ENCODE measurements at places on chromosomes 13 and 19.

GRCh38 chr19:31214997-31215396 lies 134.2 kb downstream of the TSHZ3 start:
- DNase-seq: no peak

- DNase-seq: no peak
These were observed 1212.0 kb downstream of the PCDH17 start for GRCh38 chr13:58843567-58843966.

- peak; percentile 33 for DNase-seq
These were observed at the start of gene SHISA2 for GRCh38 chr13:26051657-26052311. TSS of gene SHISA2 (minus strand) at chr13:26052016. CDS start at chr13:26050975, 1,041 bp downstream.

DNA sequence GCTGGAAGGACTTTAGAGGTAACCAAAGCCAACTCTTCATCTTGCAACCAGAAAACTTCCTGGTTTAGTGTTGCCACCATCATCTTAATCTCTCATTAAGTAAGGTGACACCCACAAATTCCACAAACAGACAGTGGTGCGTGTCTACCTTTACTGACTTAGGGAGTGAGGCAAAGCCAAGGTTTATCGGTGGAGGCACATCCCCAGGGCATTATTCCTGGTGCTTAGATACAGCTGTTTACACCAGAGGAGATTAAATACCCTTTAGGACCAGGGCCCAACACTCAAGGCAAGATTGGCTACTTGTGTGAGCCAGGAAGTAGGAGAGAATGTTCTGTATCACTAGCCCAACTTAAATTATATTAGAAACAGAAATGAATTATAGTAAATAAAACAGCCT lies 9.5 kb downstream of the STOML3 start:
- DNase-seq: no peak

- no peak for DNase-seq
These were observed 463.8 kb downstream of the ITGBL1 start for GRCh38 chr13:101916108-101916774.

- no peak for DNase-seq
These were observed 324.6 kb downstream of the KLF12 start for GRCh38 chr13:73809561-73809960.

GRCh38 chr13:51612867-51613266 lies 28.6 kb downstream of the WDFY2 start:
- no peak for DNase-seq

- no peak for DNase-seq
These were observed 1.5 kb upstream of the PRR12 start for GRCh38 chr19:49589502-49589905.

DNA sequence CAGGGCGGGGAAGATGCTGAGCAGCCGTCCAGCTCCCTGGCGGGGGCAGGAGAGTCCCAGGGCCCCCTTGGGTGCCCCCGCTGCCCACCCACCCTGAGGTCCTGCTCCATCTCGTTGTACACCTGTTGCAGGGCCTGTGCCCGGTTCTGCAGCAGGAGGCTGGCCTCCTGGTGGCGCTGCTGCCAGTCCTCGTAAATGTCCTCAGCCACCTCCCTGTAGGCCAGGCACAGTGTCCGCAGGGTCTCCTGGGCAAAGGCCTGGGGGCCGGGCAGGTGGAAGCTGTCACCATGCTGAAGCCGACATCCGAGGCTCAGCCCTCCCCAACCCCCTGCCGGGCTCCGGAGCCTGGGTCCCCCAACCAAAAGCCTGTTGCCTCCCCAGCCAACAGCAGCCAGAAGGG lies 20.2 kb downstream of the ATP8B3 start:
- no peak for DNase-seq

DNA sequence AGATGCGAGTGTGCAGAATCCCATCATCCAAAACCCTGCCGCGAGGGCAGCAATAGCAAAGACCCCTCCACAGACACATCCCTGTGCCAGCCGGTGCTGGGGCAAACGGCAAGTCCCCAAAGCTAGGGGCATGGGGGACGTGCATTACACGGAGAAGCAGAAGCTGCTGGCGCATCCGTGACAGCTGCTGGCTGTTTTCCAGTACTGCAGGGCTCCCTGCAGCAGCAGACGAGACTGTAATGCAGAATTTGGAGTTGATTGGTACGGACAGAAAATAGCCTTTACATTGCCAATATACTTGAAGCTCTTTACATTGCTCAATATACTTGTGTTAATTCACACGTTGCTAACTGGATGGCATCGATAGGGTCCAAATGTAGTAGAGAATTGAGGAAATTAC lies 77.2 kb upstream of the TMTC4 start:
- DNase-seq: no peak

- no peak for DNase-seq
These were observed 652 bp downstream of the CHERP start for GRCh38 chr19:16541526-16542044.

- DNase-seq: no peak
These were observed 122.1 kb downstream of the COG6 start for GRCh38 chr13:39777527-39778061.

Data from activated T-helper 1 cell treated with Interleukin-2 at 50 U/mL for 16 hours (primary cell).